ENCODE measurements at places on chromosomes 7 and 10.
A peak's percentile ranks its signal among the peaks of the same experiment; 100 is the strongest.

DNA sequence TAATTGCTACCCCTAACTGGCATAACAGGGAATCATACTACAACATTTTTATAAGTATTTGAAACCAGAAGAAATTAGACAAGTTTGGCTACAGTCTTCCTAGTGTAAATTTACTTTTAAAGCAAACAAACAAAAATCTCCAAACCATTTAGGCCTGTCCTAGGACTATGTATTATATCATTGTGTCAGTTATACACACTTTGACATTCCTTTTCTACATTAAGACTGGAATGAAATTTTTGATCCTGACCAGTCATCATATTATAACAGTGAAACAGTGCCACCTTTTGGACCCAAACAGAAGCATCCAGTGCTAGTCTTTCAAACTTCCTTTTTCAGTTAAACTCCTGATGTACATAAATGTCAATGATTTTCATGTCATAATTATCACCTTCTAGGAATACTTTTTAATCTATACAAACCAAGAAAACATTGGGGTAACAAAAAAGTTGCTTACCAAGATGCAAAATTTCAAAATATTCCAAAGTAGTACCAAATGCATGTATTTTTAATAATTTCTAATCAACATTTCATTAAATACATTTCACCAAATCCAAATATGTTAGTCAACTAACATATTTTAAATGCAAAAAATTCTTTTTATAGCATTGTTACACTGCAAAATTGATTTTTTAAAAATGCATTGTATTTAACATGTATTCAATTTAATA lies 75.7 kb downstream of the IMMP2L start:
- DNase-seq: peak; percentile 49

DNA sequence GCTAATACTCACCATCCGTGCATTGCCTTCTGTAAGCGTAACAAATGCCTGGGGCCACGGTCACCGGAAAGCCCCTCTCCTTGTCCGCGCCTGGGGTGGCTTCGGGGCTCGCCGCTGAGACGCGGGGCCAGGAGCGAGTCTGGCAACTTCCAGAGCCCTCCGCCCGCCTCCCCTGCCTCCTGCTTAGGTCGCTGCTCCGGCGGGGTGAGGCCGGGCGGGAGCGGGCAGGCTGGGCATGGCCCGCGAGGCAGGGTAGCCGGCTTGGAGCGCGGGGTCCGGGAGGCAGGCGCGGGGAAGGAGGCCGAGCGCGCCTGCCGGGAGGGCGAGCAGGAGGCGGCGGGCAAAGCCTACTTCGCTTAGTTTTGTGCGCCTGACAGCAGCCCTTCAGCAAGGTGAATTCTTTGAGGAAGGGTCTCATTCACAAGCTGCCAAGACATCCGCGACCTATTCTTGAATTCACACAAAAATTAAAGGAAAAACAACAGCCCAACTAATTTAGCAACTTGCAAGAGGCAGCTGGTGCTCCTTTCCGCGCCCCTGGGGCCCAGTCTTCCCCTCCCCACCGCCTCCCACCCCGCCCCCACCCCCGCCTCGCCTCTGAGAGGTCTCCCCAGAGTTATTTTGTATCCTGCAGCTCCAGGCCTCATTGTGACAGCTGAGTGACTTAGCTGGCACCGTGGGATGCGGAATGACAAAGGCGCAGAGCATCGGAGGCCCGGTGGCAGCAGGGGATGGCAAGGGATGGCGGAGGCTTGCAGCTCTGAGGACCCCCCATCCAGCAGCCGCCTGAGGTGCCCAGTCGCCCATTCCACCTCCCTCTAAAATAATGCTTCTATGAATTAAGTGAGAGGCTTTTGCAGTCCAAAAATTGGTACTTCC lies 12.8 kb upstream of the KAT6B start:
- no peak for DNase-seq

- DNase-seq: no peak
Measured at GRCh38 chr10:48451969-48452878, 145.7 kb downstream of the MAPK8 start.

DNA sequence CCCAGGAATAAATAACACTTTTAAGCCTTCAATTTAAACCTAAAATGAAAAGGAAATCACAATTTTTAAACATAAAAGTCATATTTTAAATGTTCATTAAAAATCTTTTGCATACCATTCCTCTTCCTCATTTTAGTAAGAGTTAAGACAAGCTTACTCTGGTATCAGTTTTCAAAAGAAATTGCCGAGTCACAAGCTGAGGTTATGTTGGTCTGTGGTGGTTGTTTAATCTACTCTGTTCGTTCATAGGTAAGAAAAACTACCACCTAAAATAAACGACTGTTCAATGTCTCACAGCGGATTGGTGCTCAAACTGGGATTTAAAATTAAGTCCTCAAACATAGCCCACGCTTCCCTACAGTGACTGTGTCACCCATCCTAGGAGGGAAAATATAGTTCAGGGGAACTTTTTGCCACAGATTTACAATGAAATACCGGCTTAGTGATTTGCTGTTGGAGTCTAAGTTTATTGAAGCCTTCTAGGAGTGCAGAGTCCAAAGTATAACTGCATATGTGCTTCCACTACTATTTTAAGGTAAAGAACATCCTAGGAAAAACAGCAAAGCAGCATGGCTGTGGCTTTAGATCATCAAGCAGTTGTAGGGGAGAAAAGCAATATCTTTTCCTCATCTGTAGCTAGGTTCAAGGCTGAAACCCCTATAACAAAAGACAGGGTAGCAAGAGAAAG lies 61.1 kb downstream of the GNAT3 start:
- no peak for DNase-seq

- DNase-seq: no peak
Measured at GRCh38 chr7:102983602-102984001, 70.8 kb downstream of the LRRC17 start.

DNA sequence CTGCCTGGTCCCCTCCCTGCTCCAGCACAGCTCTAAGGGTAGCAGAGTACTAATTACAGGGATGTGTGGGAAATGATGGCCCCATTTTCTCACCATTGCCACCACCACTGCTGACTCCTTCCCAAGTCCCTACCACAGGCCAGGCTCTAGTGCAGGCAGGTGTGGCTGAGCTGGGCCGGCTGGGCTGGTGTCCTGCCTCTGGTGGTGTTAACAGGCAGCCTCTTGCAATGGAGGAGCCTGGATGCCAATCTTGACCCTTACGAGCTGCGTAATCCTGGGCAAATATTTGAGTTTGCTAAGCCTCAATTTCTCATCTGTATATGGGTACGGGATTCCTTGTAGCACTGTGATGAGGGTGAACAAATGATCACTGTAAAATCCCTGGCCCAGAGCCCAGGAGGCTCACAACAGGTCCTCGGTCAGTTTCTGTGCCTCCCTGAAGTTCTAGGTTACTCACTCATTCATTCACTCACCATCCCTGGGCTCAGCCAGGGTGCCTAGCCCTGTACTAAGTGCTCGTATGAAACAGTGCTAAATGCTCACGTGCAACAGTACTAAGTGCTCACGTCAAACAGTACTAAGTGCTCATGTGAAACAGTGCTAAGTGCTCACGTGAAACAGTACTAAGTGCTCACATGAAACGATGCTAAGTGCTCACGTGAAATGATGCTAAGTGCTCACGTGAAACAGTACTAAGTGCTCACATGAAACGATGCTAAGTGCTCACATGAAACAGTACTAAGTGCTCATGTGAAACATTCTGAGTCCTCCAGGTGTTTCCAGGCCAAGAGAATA lies 2.3 kb upstream of the FZD9 start:
- no peak for DNase-seq

DNA sequence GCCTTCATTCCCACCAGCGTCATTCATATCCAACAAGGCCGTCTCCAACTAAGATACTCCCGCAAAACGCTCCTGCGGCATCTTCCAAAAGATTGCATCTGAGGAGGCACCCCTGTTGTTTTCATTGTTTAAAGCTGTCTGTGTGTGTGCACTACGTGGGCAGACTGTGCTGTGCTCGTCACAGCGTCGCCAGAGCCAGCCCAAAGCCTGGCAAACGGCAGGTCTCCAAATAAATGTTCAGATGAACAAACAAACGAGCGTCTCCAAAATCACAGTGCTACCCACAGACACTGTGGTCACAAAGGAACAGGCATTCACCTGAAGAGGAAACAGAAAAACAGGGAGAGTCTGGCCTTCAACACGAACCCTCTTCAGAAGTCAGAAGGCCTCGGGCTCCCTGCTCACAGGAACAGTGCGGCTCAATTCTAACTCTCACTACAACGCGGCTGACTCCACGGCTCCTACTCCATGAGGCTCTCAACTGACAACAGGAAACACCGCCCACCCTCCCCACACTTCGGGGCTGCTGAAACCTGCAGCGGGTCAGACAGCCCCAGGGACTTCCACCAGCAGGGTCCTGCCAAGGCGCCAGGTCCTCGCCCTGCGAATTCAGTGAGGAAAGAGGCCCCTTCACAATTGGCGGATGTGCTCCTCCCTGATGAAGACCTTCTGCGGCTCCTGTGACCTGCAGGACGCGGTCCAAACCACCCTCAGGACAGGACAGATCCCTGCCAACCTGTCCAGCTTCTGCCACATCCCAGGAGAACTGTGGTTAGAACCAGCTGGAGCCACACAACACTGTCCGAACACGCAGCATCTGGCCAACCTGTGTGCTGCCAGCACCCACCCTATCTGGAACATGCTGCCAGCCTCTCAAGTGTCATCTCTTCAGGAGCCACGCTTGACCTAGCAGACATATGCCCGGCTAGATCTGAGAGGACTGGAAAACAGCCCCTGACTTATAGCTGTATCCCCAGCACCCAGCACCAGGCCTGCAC lies 36.1 kb downstream of the MAD1L1 start:
- peak; percentile 66 for DNase-seq

DNA sequence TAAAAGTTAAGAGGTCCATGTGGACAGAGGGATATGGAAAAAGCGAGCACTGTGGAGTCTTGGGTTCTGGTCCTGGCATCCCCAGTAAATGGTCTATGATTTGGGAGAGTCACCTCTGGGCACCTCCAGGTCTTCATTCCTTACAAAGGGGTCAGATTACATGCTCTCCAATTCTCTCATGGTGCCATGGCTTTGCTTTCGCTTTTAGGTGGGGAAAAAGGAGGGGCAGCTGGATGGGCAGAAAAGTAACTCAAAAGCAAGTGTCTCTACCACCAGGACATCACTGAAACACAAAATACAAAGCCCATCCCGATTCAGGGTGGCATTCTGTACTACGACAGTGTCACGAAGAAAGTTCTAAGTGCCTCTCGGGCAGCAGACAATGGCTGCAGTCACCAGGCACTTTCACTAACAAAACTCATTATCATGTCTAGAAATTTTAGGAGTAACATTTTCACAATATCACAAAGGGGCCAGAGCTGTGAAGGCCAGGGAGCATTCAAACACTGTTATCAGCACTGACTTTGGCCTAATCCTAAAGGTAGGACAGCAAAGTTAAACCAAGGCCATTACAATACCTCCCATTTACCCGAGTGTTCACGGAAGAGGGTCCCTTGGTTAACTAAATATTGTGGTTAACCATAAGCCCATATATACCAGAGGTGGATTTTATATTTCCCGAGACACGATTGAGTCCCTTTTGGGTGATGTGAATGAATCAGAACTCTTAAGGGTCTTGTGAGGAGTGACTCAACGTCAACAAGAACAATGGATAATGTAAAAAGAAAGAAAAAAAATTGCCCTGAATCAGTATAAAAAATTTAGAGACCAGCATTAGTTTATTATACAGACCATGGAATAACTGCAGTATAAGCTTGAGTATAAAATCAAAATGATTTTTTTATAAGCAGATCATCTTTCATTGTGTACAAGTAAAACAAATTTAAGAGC lies 2.5 kb downstream of the PSAP start:
- no peak for DNase-seq

GRCh38 chr7:77208416-77208815 lies 8.8 kb upstream of the FGL2 start:
- DNase-seq: no peak

DNA sequence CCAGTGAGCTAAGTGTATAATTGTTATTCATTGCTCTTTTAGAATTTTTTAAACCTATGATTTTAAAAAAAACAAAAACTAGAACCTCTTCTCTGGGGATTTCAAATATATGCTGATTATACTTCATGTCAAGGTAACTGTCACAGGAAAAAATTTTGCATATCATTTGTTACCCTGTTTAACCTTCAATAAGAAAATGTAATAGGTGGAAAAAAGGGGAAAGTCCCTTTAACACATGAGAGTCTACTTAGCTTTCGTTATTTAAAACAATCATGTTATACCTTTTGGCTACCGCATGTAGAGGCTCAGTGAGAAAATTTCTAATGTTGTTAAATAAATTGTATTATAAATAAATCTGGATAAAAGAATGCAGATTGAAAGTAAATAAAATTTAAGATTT lies 190.1 kb upstream of the AKR1E2 start:
- no peak for DNase-seq

- no peak for DNase-seq
Measured at GRCh38 chr10:64760371-64760770, 1239.2 kb downstream of the REEP3 start.

DNA sequence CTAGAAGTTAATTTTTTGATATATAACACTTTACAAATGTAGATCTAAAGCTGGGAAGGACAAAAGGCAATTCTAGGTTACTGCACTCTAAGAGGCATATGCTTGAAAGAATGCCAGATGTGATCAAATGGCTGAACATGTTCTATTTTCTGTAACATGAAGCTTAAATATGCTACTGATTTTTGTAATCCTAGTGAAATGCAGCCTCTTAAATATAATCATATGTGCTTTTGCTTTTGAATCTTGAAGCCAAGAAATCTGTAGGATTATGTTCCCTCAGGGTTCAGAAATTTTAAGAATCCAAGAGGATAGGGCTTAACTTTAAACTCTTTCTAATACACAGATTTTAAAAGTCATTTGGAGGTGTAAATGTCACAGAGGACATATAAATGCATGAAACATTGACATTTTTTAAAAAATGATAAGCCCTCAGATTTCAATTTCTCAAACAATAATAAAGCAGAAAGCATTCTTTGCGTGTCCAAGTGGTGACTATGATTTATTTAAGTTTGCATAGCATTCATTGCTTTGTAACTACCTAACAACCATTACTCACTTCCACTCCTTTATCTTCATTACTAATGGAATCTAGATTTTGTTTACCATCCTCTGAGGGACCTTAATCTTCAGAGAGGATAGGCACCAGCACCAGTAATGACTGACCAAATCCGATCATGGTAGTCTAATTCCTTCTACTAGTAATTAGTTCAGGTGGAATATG lies 170.4 kb downstream of the MAGI2 start:
- DNase-seq: no peak

- DNase-seq: no peak
Measured at GRCh38 chr10:95290461-95291364, at the start of gene PDLIM1. Gene PDLIM1, minus strand, starts transcription at chr10:95291003. Its CDS starts 88 bp downstream, at chr10:95290915.

- DNase-seq: no peak
Measured at GRCh38 chr7:132643302-132643701, 67.0 kb upstream of the PLXNA4 start.

Data from DMS79 (cell line).